Natural killer cell treated with Interleukin-12 subunit alpha and Interleukin-12 subunit beta and Interleukin-15 and Interleukin-18, amount 100 ng/mL, for 72 hours (primary cell): ENCODE measurements at places on chromosomes 5 and 9. TPM values are rescaled to one million over a fixed set of nuclear protein-coding genes. Genes with fewer than 3 reads are reported as not detected.
A peak's percentile ranks its signal among the peaks of the same experiment; 100 is the strongest.

DNA sequence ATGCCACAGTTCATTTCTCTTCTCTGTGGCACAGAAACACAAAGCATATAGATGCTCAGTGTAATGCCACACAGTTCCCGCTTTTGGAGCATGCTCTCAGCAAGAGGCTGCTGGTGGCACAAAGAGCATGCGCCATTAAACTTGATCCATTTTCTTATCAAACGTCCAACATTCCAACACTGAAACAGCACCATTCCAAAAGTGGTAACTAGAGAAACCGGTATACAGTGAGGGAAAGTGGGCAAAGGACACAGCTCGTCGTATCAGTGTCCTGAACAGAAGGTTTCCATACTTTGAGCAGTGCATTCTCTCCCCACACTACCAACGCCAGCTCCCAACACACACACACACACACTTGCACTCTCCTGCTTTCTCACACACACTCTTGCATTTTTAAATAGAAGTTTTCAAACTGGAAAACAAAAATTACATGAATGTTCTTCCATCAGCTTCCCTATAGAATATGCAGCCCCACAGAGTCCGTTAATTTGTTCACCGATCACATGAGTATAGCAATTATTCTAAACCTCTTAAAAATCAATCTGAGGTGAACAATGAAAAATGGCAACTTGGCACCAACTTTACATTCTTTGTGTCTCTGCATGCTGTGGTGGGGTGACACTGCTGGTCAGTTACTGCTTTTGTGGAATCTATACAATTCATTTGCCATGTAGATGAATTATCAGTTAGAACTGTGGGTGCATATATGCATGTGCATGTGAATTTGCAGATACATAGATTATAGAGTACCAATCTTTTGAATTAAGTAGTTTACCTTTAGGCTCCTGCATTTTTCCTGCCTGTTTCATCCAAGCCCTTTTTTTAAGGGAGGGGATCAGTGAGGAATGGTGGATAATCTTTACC lies 5.7 kb downstream of the NFIB start:
- DNase-seq, result no peak

DNA sequence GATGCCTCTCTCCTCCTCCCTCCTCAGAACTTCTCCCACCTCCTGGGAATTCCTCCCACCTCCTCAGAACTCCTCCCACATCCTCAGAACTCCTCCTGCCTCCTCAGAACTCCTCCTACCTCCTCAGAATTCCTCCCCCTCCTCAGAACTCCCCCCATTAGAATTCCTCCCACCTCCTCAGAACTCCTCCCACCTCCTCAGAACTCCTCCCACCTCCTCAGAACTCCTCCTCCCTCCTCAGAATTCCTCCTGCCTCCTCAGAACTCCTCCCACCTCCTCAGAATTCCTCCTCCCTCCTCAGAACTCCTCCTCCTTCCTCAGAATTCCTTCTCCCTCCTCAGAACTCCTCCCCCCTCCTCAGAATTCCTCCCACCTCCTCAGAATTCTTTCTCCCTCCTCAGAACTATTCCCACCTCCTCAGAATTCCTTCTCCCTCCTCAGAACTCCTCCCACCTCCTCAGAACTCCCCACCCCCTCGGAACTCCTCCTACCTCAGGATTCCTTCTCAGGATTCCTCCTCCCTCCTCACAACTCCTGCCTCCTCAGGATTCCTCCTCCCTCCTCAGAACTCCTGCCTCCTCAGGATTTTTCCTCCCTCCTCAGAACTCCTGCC lies 23.9 kb downstream of the SLC46A2 start:
- DNase-seq, result no peak

DNA sequence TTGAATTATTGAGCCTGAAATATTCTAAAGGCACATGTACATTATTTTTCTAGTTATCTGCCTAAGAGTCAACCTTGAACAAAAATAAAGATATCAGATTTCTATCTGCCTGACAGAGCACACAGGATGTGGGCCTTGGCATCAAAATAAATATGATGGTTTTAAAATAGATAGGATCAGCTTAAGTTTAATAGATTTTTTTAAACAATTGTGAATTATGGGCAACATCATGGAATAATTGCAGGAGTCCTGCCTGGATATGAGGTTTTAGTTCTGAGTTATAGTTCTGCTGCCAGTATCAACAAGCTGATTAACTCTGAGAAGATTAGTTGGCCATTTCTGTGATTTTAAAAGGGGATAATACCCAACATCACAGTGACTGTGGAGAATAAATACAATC lies 107.0 kb upstream of the PCA3 start:
- no peak for DNase-seq

The EPB41L4A gene
- total RNA-seq, result 11.7 TPM

The SLC34A3 gene
- not detected for total RNA-seq

DNA sequence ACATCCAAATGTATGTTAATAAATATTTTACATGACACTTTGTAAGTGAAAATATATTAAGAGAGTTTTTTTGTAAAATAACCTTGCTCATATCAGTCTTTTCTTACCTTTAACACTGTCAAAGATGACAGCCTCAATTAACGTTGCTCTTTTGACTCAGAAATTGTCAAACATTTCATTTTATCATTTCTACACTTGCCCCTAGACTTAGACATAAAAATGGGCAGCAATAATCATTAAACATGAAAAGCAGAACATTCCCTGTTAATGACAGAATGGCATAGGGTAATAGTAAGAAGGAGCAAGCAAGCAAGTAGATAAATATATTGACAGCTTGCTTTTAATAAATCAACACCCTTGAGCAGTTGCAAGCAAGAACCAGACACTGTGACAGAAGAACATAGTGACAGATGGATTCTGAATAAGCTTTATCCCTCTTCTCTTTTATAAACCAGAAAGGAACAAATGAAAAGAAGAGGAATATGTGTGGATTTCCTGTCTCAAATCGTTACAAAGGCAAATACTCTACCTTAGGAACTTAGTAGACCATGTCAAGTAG lies 796.0 kb upstream of the CHD1 start:
- no peak for DNase-seq

The ROR2 gene
- not detected for total RNA-seq

DNA sequence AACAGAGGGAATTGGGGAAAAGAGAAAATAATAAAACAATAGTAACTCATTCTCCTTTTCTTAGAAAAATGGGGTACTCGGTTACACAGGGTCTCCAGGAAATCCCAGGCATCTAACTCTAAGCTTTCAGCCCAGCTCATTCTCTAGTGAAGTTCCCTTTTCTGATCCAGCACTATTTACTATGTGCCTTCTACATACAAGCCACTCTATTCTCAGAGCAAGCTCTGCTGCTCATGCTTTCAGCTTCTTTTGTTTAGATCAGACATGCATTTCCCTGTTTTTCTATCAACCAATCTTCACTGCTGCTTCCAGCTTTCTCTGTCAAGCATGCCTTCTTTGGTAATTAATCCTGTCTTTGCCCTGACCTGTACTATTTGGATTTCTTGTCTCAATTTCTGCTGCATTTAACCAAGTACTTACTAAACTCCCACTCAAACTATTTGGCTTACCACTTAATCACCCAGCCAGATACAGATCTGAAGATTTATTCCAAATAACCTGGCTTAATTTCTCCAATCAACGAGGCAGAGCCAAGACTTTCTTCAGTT lies 25.3 kb downstream of the OSMR start:
- DNase-seq, result no peak

DNA sequence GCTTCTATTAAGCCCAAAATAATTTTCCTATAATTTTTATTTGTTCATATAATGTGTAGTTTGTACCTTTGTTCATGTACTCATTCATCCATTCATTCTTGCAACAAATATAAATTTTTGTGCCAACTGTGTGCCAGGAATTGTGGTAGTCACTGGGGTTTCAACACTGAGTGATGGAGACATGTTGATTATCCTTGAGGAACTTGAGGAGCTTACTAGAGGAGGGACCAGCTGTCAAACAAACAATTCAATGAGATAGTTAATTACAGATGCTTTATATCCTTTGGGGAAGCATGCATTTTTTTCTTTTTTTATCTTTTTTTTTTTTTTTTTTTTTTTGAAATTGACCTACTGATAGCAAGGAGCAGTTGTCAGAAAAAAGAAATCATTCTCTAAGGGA lies 324.8 kb downstream of the GABRG2 start:
- DNase-seq, result no peak

GRCh38 chr9:20948703-20949102 lies 82.7 kb downstream of the HACD4 start:
- DNase-seq, result no peak

GRCh38 chr9:123445981-123446610 lies 90.1 kb downstream of the CRB2 start:
- no peak for DNase-seq

The ZCCHC9 gene
- 23.5 TPM for total RNA-seq

- peak; percentile 84 for DNase-seq
Observed at GRCh38 chr5:160298189-160298588, 14.2 kb downstream of the CCNJL start.

DNA sequence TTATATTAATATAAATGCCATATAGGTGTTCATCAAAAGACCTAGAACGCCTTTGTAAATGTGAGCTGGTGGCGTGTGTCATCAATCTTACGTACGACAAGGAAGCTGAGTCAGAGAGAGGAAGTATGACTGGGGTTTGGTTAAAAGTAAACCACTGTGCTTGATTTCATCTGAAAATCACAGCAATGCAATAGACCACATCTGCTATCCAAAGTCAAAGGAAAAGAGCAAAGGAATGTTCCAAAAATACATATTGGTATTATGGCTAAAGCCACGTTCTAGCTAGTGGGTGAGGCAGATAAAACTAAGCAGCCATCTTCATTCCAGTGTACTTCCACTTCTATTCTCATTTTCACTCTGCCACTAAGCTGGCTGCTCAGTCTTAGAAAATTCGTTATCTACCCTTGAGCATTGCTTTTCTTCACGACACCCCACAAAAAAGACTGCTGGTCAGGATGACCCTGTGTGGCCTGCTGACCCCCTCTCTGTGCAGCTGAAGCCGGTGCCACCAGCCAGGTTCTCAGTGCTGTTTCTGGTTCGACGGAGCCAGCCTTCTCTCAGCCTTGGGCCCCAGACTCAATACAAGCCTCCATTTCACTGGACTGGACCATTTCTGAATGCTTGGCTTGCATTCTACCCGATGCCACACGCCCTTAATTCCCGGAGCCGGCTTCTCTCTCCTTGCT lies 23.8 kb downstream of the SHC3 start:
- DNase-seq, result no peak

DNA sequence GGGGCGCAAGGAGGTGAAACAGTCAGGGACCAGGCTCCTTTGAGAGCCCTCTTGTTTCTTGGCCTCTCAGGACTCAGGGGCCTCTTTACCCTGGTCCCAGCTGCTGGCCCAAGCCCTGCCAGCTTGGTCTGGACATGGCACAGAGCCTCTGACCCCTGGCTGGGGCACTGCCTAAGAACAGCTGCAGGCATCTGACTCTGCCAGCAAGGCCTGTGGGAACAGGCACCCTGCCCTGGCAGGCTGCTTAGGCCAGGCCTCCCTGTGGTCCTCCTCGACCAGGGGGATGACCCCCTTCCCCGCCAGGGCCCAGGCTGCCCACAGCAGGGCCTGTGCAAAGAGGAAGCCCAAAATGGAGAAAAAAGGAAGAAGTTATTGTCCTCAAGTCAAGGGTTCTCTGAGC lies 25.5 kb downstream of the OLFML2A start:
- peak; percentile 31 for DNase-seq

The CTNNA1 gene
- 65.8 TPM for total RNA-seq

The RAB14 gene
- total RNA-seq, result 73.8 TPM

GRCh38 chr9:12851341-12852090 lies 76.7 kb downstream of the LURAP1L start:
- DNase-seq, result no peak

DNA sequence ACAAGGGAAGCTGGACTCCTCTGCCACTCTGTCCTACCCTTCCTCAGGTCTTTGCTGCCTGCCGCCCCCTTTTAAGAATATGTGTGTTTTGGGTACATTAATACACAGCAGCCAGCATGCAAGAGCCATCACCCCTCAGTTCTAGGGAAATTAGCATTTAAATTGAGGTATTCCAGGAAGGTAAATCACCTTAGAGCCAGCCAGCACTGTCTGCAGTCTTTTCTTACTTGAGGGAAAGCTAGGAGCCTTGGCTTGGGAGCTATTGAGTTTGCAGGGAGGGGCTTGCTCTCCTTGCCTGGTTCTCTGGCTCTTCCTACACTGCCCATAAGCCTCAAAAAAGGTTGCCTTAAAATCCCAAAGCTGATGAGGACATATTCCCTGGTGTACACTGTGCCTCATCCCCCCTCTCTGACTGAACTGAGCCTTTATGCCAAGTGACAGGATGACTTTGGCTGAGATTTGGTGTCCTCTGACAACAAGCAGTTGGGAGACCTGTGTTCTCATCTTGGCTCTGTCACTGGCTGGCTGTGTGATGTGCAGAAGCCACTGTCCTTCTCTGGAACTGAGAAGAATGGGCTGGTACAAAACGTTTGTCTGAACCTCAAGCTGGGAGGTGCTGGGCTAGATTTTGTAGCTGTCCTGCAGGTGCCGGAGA lies 54.1 kb downstream of the TRIM32 start:
- DNase-seq, result no peak

The PCDHGA11 gene
- 0.33 TPM for total RNA-seq

The SHISAL2B gene
- total RNA-seq, result not detected

GRCh38 chr5:122612901-122613300 lies 162.0 kb upstream of the SNX2 start:
- DNase-seq, result no peak

The KCNMB1 gene
- total RNA-seq, result not detected

- no peak for DNase-seq
Observed at GRCh38 chr9:133060417-133060841, 1.4 kb upstream of the CEL start.

GRCh38 chr5:102528600-102528999 lies 29.8 kb upstream of the SLCO6A1 start:
- DNase-seq, result no peak

- DNase-seq, result no peak
Observed at GRCh38 chr9:12822111-12822510, 47.3 kb downstream of the LURAP1L start.

The KLF4 gene
- total RNA-seq, result 0.98 TPM

DNA sequence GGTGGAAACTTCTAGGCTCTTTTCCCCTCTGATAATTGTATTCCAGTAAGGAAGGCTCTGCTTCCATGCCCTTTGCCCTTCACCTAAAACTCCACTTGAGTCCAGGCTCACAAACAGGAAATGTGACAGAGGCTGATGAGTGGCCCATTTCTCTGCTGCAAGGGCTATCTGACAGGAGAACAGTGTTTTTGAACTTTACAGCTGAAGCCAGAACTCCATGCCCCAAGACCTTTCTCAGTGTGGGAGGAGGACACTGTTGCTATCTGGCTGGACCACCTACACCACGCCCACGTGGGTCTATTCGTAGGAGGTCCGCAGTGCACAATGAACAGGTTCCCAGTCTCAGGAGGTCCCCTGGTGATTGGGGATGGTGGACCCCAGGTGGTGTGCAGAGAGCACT lies 13.6 kb downstream of the GGTA1 start:
- no peak for DNase-seq
